ENCODE measurements at places on chromosomes 13 and 19.
A peak's percentile ranks its signal among the peaks of the same experiment; 100 is the strongest.

DNA sequence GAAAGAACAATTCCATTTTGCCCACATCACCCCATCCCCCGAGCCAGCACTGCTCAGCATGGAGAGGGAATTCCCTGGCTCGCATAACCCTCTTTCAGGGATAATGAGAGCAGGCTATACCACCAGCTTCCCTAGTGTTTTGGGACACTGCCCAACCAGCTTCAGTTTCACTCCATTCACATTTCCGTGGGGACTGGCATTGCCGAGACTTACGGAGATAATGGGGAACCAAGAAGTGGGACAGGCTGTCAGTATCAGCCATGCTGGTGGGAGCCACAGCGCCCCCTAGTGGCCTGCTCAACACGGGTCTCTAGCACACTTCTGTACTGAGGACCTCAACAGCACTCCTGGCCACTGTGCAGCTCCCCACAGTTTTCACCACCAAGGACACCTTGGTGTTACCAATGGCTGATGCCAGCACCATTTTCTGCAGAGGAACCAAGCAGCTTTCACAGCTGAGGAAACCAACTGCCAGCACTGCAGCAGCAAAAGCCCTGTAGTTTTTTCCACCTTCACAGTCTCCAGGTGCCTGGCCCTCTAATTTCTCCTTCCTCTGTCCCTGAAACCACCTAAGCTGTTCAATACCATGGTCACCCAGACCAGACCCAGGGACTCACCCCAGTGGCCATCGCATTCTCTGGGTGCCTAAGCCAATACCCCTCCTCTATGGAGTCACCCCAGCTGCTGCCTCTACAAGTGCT lies 23.7 kb downstream of the SLC6A16 start:
- DNase-seq, result peak; percentile 66

GRCh38 chr19:36103842-36104552 lies 6.9 kb upstream of the OVOL3 start:
- no peak for DNase-seq

GRCh38 chr19:27792576-27793127 lies 1420.3 kb downstream of the UQCRFS1 start:
- no peak for DNase-seq

- no peak for DNase-seq
Measured at GRCh38 chr13:70668983-70669382, 560.7 kb upstream of the KLHL1 start.

DNA sequence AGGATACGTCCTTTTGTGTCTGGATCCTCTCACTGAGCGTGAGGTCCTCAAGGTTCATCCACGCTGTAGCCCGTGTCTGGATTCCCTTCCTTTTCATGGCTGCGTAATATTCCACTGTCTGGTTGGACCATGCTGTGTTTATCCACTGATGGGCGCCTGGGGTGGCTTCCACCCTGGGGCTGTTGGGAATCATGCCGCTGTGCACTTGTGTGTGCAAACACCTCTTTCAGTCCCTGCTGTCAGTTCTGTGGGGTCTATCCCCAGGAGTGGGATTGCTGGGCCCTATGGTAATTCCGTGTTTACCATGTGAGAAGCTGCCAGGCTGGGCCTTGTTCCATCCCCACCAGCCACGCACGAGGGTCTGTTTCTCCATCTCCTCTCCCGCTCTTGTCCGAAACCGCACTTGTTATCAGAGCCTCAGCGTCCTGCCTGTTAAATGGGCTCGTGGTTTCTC lies 98.6 kb downstream of the GADD45B start:
- no peak for DNase-seq

- no peak for DNase-seq
Measured at GRCh38 chr19:19157808-19158207, 12.3 kb downstream of the MEF2B start.

DNA sequence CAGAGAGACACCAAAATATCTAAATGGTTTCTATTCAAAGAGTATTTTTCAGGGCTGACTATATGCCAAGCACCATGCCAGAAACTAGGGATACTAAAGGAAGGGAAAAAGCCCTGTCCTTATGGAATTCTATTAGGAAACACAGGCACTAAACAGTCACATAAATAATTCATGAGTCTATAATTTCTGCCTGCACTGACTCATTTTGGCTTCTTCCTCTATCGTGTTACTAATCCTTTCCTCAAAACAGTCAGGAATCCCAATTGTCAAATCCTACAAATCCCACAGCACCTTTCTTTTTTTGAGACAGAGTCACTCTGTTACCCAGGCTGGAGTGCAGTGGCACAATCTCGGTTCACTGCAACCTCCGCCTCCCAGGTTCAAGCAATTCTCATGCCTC lies 29.2 kb downstream of the XPO4 start:
- no peak for DNase-seq

DNA sequence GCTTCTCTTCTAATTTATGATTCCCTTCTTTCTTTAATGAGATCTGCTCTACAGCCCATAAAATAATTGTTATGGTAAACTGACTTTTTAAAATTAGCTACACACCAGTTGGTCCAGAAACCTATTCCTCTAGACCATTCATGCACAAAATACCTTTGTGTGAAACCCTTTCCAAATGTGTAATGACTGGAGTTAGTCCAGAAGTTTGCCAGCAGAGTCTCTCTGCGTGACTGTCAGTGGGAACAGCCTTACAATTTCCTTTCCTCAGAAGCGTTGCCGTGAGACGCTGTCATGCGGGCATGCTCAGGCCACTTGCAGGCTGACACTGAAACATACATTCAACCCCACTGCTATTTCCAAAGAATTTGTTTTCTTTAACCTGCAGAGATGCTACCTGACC lies 965.2 kb downstream of the PCDH9 start:
- DNase-seq, result no peak

DNA sequence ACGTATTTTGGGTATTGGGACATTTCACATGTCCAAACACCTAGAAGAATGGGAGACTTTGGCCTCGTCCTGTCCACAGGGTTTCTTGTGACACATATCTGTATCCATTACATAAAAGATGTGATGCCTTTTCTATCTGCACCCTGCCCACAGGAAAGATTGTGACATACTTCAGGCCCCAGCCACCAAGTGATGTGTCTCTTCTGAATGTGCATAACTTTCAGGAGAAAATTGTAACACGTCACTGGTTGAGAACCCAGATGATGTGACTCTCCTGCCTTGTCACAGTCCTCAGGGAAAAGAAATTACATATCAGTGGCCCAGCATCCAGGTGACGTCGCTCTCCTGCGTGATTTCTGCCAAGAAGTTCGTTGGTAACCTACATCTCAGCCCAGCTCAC lies 21.0 kb upstream of the ZNF681 start:
- DNase-seq, result no peak

DNA sequence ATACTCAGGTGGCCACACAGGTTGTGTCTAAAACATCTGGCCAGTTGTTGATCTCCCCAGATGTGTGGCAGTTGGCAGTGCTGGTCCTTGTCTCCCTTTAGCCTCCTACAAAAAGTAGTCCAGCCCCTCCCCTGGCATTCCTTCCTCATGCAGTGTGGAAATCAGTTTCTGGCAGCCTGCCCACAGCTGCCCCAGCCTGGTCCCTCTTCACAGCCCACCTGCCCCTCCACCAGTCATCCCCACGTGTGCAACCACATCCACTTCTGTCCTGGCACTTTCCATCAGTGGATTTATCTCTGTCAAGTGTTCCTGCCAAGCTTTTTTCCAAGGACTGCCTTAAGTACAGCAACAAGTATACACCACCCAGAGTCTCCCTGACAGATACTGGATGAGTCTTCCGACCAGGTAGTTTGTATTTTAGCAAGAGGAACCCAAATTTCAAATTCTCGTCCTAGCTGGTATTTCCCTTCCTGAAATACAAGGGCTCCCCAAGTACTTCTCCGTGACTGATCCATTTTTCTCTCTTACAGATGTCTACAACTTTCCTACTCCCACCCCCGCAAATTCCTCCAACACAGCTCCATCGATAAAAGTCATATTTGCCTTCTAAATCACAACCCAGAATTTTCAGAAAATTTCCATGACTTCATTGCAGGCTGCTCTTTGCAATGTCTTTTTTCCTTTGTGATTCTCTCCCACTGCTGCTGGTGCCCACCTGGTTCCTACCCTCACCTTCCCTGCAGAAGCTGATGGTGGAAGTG lies 313.5 kb downstream of the FOXO1 start:
- no peak for DNase-seq
